ENCODE measurements at places on chromosomes 6 and 20.

DNA sequence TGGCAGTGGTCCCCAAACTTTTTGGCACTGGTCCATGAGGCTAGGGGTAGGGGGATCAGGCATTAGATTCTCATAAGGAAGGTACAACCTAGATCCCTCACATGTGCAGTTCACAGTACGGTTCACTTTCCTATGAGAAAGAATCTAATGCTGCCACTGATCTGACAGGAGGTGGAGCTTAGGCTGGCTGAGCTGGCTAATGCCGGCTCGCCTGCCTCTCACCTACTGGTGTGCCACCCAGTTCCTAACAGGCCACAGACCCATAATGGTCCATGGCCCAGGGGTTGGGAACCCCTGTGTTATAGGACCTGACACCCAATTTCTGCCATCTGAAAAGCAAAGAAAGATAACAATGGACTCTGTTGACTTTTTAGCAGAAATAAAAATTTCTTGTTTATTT is 199.6 kb downstream of the GMPR start:
- DNase-seq, result no peak

DNA sequence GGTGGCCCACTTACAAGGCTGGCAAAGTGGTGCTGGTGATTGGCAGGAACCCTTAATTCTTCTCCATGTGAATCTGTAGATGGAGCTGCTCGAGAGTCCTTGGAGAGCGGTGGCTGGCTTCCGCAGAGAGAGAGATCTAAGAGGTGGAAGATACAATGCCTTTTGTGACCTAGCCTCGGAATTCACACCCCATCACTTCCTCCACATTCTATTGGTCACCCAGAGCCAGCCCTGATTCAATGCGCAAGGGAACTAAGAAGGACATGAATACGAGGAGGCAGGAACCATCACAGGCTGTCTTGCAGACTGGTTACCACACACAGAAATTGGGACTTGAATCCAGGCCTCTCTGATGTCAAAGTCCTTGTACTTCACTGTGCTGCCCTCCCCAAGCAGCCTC is 128.9 kb upstream of the PROKR2 start:
- no peak for DNase-seq

DNA sequence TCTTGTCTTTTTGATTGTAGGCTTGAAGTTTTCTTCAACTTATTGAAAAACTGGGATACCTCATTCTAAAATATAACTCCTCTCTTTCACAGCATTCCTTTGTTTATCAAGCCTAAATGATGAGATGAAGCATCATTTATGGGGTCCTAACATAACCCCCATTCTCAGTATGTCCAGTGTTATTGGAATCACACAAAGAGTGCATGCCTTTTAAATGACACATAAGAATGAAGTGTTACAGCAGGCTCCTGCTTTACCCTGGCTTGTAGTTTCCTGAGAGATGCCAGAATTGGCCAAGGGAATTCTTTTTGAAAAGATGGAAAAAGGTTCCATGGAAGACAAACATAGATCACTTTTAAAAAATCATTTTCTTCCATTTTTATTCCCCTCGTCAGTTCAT is 502.4 kb downstream of the BCKDHB start:
- DNase-seq, result no peak

DNA sequence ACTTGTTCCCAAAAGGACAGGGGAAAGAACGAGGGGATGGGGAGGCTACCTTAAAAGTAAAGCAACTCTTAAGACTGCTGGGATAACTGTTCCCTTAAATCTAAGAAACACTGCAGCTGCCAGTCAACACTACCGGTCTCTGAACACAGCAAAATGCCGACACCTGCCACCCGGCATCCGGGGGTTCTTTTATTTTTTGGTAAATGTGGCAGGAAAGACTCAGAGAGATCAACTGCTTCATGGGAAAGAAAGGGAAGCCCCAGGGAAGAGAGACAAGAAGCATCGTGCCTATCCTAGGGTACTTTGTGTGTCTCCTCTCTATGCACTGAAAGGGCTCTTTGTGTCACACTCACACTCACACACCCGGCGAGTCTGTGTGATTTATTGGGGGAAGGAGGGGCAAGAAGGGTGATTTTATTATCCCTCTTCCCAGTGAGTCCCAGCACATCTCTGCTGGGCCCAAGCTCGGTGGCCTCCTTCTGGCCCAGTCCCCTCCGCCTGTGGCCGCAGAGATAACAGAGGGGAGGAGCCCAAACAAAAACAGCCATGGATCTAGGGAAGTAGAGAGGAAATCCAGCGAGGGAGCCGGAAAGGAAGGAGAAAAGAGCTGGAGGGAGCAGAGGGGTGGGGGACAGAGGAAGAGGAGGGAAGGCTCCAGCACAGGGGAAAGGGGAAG is 1.4 kb downstream of the FYN start:
- DNase-seq, result no peak

DNA sequence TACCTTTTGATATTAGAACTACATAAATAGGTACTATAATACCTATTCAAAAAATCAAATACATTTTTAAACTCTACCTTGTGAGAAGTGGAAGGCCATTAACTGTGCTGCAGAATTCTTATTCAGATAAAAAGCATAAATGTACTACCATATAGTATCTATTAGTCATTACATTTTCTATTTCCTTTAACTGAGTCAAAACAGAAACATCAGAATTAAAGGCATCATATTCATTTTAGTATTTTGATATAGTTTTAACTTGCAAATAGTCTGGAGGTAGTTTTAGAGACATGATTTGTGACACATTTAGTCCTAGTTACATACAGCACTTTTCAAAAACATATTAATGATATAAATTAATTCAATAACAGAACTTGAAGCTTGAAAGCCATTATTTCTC is 39.9 kb upstream of the TAB2 start:
- DNase-seq, result no peak

DNA sequence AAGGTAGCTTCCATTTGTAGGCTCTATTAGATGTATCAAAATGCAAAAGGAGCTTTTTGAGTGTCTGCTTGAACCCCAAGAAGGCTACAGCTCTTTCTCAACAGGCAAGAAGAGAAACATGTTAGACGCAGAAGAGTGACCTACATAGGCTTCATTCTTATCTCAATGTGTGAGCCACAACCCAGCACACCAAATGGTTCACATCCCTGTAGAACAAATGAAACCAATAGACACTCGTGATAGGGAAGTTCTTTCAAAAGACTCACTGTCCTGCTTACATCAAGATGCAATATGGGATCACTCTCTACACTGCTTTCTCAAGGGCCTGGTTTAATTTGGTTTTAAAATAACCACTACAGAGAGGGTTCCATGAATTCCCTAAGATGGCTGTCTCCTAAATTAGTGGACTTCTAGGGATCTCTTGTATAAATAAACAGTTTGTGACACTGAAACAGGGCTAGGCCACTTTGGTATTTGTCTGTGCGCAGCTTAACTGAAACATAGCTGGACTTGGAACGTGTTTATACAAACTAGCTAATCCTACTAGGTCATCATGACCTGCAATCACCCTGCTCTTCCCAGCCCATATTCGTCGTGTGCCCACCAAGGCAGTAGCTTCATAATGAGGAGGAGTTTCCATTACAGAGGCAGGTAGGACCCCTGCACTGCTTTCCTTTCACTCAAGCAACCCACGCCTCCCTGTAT is 225.4 kb upstream of the PREP start:
- no peak for DNase-seq

DNA sequence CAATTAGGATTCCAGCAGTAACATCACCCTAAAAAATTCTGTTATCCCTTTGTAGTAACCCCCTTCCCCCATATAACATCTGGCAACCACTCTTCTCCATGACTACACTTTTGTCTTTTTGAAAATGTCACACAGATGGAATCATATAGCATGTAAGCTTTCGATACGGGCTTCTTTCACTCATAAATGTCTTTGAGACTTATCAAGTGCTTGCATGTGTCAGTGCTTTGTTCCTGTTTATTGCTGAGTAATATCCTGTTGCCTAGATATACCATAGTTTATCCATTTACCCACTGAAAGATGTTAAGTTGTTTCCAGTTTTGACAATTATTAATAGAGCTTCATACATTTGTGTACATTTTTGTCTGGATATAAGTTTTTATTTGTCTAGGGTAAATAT is 10.4 kb upstream of the SNPH start:
- DNase-seq, result no peak

- no peak for DNase-seq
Measured at GRCh38 chr6:4950836-4951533, 52.9 kb downstream of the RPP40 start.

- no peak for DNase-seq
Measured at GRCh38 chr6:100959280-100959679, 78.2 kb upstream of the ASCC3 start.

DNA sequence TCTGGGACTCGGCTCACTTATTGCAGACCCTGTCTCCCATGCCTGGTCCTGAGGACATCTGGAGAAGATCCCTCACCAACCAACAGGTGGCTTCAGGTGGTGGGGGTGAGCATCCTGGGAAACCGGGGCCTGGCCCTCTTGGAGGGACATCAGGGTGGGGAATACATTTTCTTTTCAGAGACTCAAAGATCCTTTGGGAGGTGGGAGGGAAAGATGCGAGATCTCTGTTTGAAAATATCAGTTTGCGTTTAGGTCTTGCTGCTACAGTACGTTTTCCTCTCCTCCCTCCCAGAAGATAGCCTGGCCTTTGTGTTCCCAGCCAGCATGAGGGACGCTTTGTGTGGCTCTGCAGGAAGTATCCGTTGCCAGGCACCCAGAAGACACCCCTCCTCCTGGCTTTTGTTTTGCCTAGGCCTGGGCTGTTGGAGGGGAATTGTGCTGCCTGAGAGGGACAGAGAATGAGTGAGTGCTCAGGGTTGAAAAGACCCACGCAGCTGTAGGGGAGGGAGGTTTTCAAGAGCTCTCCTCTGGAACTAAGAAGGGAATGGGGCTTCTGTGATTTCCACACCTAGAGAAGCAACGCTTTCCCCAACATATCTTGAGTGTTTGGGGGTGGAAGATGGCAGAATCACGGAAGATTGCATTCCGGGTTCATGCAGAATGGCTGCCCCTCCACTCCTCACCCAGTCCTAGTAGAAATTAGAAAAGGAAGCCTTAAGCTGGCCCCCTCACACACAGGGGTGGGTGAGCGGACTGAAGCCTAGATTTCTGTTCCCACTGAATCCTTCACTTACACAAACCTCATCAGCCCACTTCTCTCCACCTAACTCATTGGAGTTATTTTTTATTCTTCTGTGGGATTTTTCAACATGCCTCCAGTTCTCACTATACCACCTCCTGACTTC is 22.0 kb upstream of the SLC2A12 start:
- no peak for DNase-seq

Measured in activated CD8-positive, alpha-beta memory T cell treated with anti-CD3 and anti-CD28 coated beads for 1 hour (primary cell).